ENCODE measurements at places on chromosomes 3 and 15.

DNA sequence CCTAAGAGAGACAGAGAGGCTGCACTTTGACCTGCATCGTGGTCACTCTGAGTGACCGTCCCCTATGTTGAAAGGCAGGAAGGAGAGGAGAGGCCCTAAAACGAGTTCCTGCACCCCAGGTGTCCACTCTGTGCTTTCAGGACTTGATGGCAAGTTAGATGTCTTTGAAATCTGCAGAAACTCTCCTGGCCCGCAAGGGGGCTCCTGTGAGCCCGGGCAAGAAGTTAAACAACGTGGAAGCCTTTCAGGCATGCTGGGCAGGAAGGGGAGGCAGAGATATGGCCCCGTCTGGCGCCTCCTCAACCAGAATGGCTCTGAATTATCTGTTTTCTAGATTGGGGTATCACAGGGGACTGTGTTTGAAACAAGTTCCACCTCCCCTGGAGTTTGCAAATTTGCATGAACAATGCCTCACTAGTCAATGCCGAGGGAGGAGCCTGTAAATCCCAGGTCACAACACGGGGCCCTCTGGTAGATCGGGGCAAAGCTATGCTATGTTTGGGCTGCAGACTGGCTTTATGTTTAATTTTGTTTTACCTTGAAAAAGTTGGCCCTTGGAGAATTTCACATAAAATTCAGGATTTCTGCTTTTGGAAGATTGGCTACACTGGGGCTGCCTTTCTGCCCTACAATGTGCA, 9.8 kb downstream of the CTXND1 start:
- no peak for DNase-seq

DNA sequence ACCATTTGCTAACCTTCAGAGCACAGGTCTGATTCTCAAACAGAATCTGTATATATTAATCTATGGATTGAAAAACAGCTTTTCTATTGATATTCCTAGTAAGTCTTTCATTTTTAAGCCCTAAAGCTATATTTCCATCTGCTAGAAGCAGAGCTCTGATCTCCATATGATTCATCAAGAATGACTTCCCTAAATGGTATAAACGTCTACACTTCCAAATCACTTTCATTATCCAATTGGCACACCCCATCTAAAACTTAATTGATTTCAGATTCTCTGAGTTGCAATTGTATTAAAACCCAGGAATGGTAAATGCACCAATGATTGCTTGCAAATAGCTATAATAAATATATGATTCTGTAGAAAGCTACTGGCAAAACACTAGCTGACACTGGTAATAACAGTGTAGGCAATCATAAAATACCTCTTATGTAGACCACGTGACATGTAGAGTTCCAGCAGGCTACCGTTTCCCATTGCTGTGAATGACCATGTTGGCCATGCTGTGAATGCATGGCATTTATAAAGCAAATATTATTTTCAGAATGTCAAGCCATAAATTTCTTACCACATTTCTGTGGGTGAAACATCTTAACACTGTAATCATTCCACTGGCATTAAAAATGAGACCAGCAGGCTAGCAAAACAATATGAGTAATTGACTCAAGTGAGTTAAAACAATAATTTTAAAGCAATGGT, 226.0 kb downstream of the ZMAT3 start:
- DNase-seq: no peak

- DNase-seq: no peak
Observed at GRCh38 chr3:39467394-39468107, at the start of gene MOBP. Gene MOBP (plus strand): TSS chr3:39467680. CDS start chr3:39502070, 34,390 bp downstream.

DNA sequence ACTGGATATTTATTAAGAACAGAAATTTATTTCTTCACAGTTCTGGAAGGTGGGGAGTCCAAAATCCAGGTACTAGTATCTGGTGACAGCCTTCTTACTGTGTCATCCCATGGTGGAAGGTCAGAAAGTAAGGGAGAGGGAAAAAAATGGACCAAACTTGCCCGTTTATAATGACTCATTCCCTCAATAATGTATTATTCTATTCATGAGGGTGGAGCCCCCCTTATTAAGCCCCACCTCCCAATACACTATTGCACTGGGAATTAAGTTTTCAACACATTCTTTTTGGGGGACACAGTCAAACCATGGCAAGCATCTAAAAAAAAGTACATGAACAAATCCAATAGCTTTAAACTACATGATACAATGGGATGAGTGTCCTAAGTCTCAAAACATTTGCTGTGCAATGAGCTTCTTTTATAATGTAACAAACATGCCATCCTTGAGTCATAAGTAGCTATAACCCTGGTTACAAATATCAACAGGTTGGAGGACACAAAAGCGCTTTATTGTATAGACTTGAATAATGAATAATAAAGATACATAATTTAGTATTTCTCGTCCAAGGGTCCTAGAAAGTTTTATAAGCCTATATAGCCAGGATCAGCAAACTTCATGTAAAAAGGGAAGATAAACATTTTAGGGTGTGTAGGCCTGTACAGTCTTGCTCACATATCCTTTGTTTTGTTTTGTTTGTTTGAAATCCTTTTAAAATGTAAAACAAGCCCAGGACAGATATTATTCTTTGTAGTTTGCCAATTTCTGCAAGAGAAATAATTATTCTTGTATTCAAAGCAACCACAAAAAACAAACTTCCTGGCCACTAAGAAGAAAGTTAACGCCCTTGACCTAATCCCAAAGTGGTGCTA, 160.6 kb upstream of the RAP2B start:
- no peak for DNase-seq

DNA sequence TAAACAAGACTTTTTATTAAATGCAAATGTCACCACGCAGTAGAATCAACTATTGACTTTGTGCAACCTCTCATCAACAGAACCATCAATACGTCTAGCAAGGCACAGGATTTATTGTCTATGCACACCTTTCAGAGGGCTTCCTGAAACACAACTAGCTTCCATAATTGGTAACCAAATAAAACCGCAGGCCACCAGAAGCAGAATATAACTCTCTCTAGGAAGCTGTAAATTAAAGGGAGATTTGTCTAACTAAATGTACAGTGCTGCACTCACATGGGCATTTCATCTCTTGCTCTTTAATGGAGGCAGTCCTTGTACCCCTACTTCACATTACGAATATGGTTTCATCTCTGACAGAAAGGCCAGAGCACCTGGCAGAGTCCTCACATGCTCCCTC, 93.0 kb downstream of the FHIT start:
- DNase-seq: no peak

- no peak for DNase-seq
Observed at GRCh38 chr3:191985691-191986090, 524.7 kb downstream of the PYDC2 start.

All from natural killer cell (primary cell).